T-cell (primary cell): ENCODE measurements at places on chromosomes 7 and 10.

DNA sequence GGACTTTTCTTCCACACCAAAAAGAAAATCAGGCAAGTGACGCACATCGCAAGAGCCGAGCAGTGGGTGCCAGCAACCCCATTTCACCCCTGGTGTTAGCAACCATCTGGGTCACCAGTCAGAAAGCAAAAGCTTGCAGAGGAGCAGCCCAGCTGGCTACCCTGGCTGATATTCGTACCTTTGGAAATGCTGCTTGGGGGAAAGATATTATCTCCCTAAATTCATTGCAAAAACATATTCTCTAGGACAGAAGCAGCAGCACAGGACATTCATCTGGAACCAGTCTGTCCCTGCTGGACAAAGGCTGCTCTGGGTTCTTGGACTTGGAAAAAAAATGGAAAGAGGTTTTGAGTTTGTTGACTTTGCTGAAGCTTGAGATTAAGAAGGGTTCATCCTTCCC lies 45.8 kb downstream of the ERLIN1 start:
- no peak overlapping the region for H3K4me3 ChIP-seq
- DNase-seq, result no peak
- no peak overlapping the region for H3K27ac ChIP-seq
- no peaks in the 10 kb centered on the region for H3K27me3 ChIP-seq

DNA sequence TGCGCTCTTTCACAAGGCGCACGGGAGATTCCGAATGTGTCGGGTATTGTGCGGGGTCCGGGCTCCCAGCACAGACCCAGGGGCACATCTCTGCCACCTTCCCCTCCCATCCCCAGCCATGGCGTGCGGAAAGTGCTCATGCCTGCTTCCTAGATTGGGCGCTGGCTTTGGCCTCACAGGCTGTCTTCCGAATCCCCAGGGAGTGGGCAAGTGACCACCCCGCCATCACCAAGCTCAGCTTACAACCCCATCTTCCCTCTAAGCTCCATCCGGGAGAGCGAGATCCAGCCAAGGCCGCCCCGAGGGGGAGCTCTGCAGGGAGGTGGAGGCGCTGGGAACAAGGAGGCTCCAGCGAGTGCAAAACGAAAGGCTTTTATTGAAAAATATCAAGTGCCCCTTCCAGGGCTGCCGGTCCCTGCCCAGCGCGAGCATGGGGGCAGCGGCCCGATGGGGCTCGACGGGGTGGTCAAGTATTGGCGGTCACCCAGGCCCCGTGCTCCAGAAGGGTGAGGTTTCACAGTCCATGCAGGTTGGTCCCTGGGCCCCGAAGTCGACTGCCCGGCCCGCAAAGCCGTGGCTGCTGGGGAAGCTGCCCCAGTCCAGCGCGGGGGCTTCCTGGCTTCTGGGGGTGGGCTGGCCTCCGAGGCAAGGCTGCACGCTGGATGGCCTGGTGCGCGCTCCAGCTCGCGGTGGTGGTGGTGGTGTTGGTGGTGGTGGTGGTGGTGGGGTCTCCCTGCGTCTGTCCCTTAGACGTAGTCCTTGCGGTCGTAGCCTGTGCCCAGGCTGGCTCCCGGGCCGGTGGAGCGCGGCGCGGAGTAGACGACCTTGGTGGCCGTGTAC lies 1.2 kb downstream of the CLDN3 start:
- no peak overlapping the region for H3K4me3 ChIP-seq
- H3K27ac ChIP-seq, result no peak overlapping the region
- peaks cover 64% of the 10 kb centered on the region for H3K27me3 ChIP-seq
- H3K36me3 ChIP-seq, result no peaks in the 10 kb centered on the region
- DNase-seq, result no peak

- no peaks in the 10 kb centered on the region for H3K27me3 ChIP-seq
- no peak overlapping the region for H3K27ac ChIP-seq
- no peak for DNase-seq
- no peak overlapping the region for H3K4me3 ChIP-seq
- H3K4me1 ChIP-seq, result no peaks in the 10 kb centered on the region
- H3K36me3 ChIP-seq, result no peaks in the 10 kb centered on the region
Measured at GRCh38 chr7:137135654-137136350, 207.7 kb downstream of the PTN start.

- peaks cover 16% of the 10 kb centered on the region for H3K4me1 ChIP-seq
- peak overlapping the region; percentile 63 for H3K4me3 ChIP-seq
- H3K27me3 ChIP-seq, result no peaks in the 10 kb centered on the region
Measured at GRCh38 chr10:23095966-23096801, 805 bp downstream of the MSRB2 start.

GRCh38 chr7:50164559-50165170 lies 71.6 kb upstream of the ZPBP start:
- peak overlapping the region; percentile 50 for H3K27ac ChIP-seq
- no peaks in the 10 kb centered on the region for H3K36me3 ChIP-seq
- DNase-seq, result peak; percentile 23
- peaks cover 45% of the 10 kb centered on the region for H3K4me1 ChIP-seq
- H3K4me3 ChIP-seq, result peak overlapping the region; percentile 14

DNA sequence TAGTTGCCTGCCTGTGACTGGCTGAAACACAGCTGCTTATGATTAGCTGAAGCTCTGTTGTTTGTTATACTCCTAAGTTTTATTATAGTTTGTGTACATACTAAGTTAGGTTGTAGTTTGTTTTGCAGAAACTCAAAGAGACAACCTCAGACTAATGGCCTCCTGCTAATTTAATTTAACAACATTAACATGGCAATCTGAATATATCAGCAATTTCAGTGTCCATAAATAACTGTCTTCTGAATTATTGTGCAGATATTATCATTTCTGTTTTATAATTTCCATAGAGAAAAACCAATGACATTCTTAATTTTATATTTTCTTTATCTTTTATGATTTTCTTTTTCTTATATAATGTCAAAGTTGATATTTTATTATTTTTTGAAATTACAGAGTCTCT lies 298.1 kb upstream of the PLXDC2 start:
- H3K27me3 ChIP-seq, result no peaks in the 10 kb centered on the region
- no peaks in the 10 kb centered on the region for H3K4me1 ChIP-seq
- DNase-seq, result no peak
- H3K27ac ChIP-seq, result no peak overlapping the region
- H3K36me3 ChIP-seq, result no peaks in the 10 kb centered on the region

DNA sequence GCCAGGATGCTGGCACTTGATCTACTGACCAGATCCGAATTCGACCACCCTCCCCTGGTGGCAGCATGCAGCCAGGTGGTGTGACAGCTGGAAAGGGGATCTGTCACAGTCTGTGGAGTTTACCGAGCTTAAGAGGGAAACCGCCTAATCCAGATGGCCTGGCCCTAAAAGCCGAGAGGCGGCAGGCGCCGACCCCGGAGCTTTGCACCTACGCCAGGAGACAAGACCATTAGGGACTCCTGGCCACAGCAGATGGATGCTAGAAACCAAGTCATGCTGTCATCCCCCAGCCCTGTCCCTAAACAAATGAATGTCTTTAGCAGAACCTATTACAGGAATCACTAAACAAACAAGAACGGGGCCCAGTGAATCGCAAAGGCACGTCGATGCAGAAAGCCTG lies 27.7 kb downstream of the RCC1L start:
- H3K4me3 ChIP-seq, result no peak overlapping the region
- DNase-seq, result no peak
- H3K27ac ChIP-seq, result no peak overlapping the region
- H3K36me3 ChIP-seq, result peaks cover 23% of the 10 kb centered on the region
- H3K27me3 ChIP-seq, result no peaks in the 10 kb centered on the region
- no peaks in the 10 kb centered on the region for H3K4me1 ChIP-seq

GRCh38 chr7:81584667-81585066 lies 185.2 kb downstream of the HGF start:
- DNase-seq, result no peak
- H3K27me3 ChIP-seq, result no peaks in the 10 kb centered on the region
- no peaks in the 10 kb centered on the region for H3K4me1 ChIP-seq
- no peak overlapping the region for H3K4me3 ChIP-seq
- H3K27ac ChIP-seq, result no peak overlapping the region

- no peak overlapping the region for H3K27ac ChIP-seq
- peaks cover 84% of the 10 kb centered on the region for H3K4me1 ChIP-seq
- peaks cover 2% of the 10 kb centered on the region for H3K36me3 ChIP-seq
- DNase-seq, result no peak
Measured at GRCh38 chr10:6570893-6571292, 9.2 kb downstream of the PRKCQ start.

- H3K27me3 ChIP-seq, result no peaks in the 10 kb centered on the region
- DNase-seq, result no peak
Measured at GRCh38 chr10:92696606-92697383, 7.0 kb downstream of the HHEX start.

DNA sequence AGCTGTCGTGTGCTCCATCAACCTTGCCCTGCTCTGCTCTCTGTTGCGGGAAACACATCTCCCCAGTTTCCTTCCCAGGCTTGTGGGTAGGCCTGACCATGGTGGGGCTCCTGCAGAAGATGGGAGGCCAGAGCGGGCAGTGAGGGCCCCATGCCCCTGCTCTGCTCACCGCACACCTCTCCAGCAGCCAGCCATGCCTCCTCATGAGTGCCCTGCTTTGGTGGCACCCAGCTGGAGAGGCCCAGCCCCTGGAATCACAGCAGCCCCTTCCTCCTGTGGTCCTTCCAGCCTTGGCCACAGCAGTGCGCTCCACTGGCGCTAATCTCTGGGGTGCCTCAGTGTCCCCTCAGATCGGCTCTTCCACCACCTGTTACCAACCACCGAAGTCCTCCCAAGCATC lies 4.2 kb upstream of the OPN4 start:
- no peaks in the 10 kb centered on the region for H3K36me3 ChIP-seq
- H3K4me1 ChIP-seq, result no peaks in the 10 kb centered on the region
- H3K27ac ChIP-seq, result no peak overlapping the region
- DNase-seq, result no peak
- H3K27me3 ChIP-seq, result no peaks in the 10 kb centered on the region
- no peak overlapping the region for H3K4me3 ChIP-seq

DNA sequence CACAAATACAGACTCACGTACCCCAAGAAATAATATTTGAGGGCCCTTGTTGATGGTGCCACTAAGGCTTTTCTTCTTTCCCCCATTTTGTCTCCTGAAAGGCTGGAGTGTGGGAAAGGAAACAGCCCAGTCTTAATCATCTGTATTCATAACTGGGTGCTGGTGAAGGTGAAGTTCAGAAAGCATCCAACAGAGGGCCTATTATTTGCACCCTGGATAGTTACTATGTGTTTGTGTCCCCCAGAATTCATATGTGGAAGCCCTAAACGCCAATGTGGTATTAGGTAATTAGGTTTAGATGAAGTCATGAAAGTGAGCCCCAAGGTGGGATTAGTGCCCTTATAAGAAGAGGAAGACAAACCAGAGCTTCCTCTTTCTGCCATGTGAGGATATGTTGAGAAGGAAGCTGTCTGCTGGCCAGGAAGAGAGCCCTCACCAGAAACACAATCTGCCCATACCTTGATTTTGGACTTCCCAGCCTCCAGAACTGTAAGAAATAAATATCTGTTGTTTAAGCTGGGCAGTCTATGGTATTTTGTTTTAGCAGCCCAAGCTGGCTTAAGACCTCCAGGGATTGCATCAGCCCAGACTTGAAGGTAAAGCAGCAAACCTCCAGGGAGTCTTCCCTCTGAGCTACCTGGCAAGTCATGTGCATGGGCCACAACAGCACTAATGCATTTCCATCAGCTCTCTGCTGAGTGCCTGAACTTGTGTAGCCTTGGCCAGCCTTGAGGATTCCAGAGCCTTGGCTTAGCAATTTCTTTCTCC lies 90.0 kb upstream of the ADRB1 start:
- no peak for DNase-seq
- H3K4me1 ChIP-seq, result peaks cover 7% of the 10 kb centered on the region
- no peak overlapping the region for H3K27ac ChIP-seq
- H3K4me3 ChIP-seq, result no peak overlapping the region

DNA sequence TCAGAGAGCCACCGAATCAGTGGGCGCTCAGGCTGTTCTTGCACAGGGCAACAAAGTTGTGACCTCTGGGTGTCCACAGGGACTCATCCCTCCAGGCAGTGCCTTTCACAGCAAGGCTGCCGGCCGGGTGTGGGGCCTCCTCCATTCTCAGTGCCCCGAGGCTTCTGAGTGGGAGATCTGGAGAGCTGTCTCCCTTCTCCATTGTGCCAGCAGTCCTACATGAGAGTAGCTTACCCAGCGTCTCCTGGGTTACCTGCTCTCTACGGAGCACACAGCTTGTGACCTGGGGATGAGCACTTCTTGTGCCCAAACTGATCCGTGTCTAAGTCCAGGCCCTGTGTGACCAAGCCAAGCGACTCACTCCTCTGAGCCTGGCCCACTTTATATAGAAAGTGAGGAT lies 240.9 kb upstream of the GRB10 start:
- H3K4me1 ChIP-seq, result no peaks in the 10 kb centered on the region
- H3K27ac ChIP-seq, result no peak overlapping the region
- DNase-seq, result no peak
- H3K36me3 ChIP-seq, result no peaks in the 10 kb centered on the region
- no peaks in the 10 kb centered on the region for H3K27me3 ChIP-seq
- H3K4me3 ChIP-seq, result no peak overlapping the region

- no peaks in the 10 kb centered on the region for H3K36me3 ChIP-seq
- H3K4me3 ChIP-seq, result no peak overlapping the region
- no peak overlapping the region for H3K27ac ChIP-seq
- no peaks in the 10 kb centered on the region for H3K4me1 ChIP-seq
- no peaks in the 10 kb centered on the region for H3K27me3 ChIP-seq
Measured at GRCh38 chr7:108611268-108611667, 41.6 kb downstream of the DNAJB9 start.

GRCh38 chr7:48472640-48473039 lies 301.4 kb downstream of the ABCA13 start:
- no peak overlapping the region for H3K4me3 ChIP-seq
- H3K27me3 ChIP-seq, result no peaks in the 10 kb centered on the region

- H3K4me1 ChIP-seq, result no peaks in the 10 kb centered on the region
- no peak for DNase-seq
- no peaks in the 10 kb centered on the region for H3K27me3 ChIP-seq
- no peaks in the 10 kb centered on the region for H3K36me3 ChIP-seq
- no peak overlapping the region for H3K27ac ChIP-seq
Measured at GRCh38 chr7:11294965-11295364, 321.3 kb downstream of the PHF14 start.

- H3K27ac ChIP-seq, result no peak overlapping the region
- no peak overlapping the region for H3K4me3 ChIP-seq
- peaks cover 3% of the 10 kb centered on the region for H3K36me3 ChIP-seq
- peaks cover 3% of the 10 kb centered on the region for H3K4me1 ChIP-seq
- H3K27me3 ChIP-seq, result no peaks in the 10 kb centered on the region
Measured at GRCh38 chr7:76330261-76330660, 27.8 kb downstream of the HSPB1 start.

GRCh38 chr10:110265573-110266193 lies 39.0 kb downstream of the SMNDC1 start:
- DNase-seq, result no peak
- no peak overlapping the region for H3K4me3 ChIP-seq
- no peak overlapping the region for H3K27ac ChIP-seq
- H3K27me3 ChIP-seq, result no peaks in the 10 kb centered on the region
- H3K4me1 ChIP-seq, result no peaks in the 10 kb centered on the region
- H3K36me3 ChIP-seq, result no peaks in the 10 kb centered on the region
